ENCODE measurements at places on chromosomes 16 and 17.

GRCh38 chr17:4313221-4314114, 49.7 kb upstream of the ANKFY1 start:
- DNase-seq = no peak

GRCh38 chr16:14487579-14487978, 142.5 kb downstream of the PARN start:
- no peak for DNase-seq

GRCh38 chr17:81983639-81984373, 6.4 kb downstream of the ASPSCR1 start:
- DNase-seq = no peak

GRCh38 chr16:55570159-55570558, 3.7 kb downstream of the CAPNS2 start:
- no peak for DNase-seq

- peak; percentile 88 for DNase-seq
Measured at GRCh38 chr17:7214300-7215135, 5.1 kb downstream of the DLG4 start.

DNA sequence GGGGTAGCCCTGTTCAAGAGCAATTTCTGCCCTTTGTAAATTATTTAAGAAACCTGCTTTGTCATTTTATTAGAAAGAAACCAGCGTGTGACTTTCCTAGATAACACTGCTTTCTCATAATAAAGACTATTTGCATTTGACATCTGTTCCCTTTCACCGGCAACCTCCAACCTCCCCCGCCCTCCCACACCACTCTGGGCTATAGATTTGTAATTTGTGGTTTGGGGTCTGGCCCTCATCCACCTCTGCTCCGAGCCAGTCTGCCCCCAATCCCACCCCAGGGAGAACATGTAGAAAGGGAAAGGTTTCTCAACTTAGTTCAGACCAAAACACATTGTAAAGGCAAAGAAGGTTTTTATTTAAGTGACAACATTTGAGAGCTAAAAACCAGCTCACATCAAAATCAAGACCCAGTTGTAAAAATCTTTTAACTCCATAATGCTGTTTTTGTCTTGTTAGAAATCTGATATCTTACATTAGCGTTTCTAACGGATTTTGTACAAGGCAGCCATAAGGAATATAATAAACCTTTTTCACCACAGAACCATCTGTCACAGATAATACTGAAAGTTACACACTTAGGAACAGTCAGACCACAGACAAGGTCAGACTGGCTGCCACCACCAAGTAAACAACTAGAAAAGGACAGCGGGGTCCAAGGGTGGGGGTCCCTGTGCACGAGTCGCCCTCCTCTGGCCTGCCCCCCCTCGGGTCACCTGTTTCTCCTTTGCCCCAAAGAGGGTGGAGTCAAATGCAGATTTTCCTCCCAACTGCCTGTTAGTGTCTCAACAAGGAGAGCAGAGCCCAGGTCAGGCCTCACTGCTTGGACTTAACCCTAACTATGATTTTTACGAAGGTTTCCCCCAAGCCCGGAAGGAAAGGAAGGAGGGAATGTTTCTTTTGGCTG, 6.9 kb downstream of the PIMREG start:
- no peak for DNase-seq

DNA sequence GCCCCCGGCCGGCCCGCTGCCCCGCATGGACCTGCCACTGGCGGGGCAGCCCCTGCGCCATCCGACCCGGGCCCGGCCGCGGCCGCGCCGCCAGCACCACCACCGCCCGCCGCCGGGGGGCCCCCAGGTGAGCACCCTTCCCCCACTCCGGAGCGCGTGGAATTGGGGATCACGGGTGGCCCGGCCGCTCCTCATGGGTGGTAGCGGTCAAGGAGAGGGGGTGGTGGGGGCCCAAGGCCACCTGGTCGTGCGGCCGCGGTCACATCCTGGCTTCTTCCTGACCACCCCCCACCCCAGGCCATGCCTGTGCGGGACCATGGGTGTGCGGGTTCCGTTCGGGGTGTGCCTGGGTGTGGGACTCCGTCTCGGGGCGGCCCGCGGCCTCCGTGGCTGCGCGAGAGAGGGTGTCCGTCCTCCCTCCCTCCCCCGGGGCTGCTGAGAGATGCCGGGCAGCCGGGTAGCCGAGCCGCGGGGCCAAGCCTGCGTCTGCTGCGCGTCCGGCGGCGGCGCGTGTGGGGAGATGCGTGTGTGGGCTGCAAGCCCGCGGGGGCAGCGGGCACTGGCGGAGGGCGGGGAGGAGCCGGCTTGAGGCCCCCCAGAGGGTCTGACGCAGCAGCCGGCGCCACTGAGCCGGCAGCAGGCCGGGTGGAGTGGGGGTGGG, 6.8 kb downstream of the ACD start:
- DNase-seq = no peak

DNA sequence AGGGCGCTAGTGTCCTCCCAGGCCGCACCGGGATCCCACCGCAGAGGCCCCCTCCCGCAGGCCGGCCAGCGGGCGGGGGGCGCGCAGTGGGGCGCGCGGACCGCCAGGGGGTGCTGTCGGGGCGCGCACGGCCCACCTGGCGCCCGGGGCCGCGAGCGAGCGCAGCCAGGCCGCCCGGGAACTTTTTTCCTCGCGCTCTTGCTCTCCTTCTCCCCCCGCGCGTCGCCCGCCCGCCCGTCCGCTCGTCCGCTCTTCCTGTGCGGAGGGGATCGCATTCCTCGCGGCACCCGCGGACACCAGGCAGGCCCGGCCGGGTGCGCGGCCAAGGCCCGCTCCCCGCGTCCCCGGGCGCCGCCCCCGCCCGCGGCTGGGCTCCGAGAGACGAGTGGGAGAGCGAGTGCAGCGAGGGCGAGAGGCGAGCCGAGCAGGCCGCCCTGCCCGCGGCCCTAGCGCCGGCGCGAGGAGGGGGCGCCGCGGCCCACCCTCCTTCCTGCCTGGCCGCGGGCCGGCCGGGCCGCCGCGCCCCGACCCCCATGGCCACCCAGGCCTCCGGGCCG, at the start of gene RAI1:
Gene RAI1, plus strand, starts transcription at position 272 of the 557 bp plus-strand sequence. CDS start 111,491 bp downstream, outside the sequence.
- DNase-seq = peak; percentile 67

- DNase-seq = peak; percentile 83
Measured at GRCh38 chr17:49823614-49824013, 24.3 kb downstream of the TAC4 start.

DNA sequence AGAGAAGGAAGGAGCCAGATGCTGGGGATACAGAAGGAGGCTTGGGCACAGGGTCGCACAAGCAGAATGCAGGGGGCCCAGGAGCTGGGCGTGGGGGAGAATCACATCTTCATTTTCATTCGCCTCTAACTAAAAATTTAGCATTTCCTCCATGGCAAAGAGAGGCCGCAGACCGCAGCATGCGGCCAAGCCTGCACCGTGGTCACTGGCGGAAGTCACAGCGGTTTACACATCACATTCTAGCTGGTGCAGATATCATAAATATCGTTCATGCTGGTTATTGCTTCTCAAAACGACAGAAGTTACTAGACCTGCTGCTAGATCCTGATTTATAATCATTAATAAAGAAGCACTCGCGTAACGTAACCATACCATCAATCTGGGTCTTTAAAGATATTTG, 162.0 kb downstream of the NTN1 start:
- DNase-seq = no peak

DNA sequence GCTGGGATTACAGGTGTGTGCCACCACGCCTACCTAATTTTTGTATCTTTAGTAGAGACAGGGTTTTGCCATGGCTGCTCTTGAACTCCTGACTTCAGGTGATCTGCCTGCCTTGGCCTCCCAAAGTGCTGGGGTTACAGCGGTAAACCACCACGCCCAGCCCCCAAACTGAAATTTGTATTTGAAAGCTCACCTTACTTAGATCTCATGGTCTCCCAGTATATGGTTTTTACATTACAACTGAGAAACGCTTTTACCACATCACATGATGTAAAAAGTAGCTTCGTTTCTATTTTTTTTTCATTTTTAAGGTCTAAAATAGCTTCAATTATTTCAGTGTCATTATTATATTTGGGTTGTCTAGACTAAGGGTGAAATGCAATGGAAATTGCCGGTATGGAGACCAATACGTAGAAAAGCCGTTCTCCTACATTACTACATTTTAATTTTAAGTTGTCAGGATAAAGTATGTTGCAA, 93.3 kb downstream of the BCAS3 start:
- DNase-seq = no peak

DNA sequence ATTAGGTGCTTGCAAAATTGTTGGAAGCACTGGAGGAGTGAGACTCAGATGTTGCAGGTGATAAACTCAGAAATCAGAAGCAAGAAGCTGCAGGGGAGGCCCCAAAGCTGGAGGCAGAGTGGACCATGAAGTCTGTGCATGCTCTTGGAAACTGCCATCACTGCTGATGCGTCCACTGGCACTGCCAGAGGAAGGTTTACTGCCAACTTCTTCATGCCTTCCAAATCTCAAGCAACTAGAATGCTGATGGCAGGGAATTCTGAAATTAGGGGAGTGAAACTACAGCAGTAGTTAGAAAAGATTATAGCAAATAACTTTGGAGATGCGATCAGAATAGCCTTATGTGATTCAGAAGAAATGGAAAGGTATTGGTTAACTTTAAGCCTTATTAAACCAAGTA, 277.1 kb upstream of the SDK2 start:
- no peak for DNase-seq

- no peak for DNase-seq
Measured at GRCh38 chr17:74252211-74252610, 21.8 kb upstream of the DNAI2 start.

DNA sequence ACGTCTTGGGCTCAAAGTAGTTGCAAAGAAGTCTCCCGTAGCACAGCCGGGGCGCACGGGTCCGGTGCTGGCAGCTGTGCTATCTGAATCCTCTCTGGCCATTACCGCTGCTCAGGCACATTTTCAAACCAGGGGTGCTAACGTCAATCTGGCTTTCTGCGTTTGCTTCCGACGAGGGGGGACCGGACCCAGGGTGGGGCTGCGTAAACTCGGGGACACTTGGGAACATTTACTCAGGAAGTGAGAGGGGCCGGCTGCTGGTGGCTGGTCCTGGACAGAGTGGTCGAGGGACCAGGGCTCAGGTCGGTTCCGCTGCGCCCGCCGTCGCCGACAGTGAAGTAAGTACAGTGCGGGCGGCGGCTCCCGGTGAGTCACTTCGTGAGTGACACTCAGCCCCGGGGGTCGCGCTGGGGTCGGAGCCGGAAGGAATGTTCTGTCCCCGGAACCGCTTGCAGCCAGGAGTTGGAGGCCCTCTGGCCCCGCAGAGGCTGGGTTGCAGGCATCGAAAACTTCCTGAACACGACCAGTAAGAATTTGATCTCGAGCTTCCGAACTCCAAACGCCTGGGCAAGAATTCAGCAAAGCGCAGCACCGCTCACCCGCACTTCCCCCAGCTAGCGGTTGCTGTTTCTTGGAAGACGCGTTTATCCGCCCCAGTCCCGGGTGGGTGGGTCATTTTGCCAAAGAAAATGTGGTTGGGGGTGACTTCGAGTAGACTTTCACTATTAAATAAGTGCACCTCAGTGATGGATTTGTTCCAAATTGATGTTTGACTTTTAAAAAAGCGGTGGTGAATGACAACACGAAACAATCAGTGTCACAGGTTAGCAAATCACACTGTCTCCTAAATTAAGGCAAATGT, 1.4 kb upstream of the HS3ST3B1 start:
- DNase-seq = peak; percentile 60

- DNase-seq = no peak
Measured at GRCh38 chr16:66287926-66288325, 78.6 kb upstream of the CDH5 start.

DNA sequence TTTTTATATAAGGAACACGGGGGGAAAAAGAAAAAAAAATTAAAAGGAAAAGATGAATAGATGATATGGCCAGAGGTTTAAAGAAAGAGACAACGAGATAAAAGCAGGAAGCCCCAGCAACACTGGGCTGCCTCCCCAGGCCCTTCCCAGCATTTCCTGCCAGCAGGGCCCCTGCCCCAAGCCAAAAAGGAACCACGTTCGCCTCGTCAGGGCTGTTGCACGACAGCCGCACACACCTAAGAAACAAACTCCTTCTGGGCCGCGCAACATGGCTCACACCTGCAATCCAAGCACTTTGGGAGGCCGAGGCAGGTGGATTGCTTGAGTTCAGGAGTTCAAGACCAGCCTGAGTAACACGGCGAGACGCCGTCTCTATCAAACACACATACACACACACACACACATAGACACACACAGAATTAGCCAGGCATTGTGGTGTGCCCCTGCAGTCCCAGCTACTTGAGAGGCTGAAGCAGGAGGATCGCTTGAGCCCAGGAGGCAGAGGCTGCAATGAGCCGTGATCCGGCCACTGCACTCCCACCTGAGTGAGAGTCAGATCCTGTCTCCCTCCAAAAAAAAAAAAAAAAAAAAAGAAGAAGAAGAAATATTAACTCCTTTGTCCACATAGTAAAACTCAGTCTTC, 83.0 kb downstream of the ANKRD11 start:
- no peak for DNase-seq

GRCh38 chr16:30764086-30764485, 2.0 kb downstream of the RNF40 start:
- DNase-seq = no peak

DNA sequence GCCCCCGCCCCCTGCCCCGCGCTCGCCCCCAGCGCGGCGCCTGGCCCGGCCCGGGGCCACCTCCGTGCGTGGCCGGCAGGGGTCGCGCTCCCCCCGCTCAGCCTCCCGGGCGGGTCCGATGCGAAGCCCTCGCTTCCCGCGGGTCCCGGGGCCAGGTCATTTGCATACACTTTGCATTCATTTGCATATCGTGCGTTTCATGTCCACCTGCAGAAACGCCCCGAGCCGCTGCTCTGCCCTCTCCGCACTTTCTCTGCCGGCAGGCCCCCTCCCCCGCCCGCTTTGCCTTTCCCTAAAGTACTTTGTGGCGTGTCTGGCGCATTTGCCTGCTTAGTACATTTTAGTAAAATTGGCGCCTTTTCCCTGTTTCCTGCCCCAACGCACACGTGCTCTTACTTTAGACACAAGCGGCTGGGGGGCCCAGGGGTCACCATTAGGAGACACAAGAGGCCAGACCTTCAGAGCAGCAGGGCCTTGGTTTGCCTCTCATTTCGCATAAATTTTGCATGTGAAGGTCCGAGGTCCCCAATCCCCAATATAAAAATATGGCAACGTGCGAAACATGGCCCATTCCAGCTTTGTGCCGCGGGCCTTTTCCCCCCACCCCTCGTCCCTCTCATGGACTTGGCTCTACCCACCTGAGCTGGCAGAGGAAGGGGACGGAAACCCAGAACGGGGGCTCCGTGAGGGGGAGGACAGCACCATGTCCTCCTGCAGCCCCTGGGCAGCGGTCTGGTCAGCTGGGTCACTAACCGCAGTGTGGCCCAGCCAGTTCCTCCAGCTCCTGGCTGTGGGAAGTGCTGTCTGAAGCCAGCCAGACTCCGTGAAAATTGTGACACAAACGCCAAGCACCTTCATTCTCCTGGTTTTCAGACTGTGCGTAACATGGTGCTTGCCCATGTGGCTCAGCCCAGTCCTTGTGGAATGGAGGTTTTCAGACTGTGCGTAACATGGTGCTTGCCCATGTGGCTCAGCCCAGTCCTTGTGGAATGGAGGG, 34.8 kb downstream of the CBFA2T3 start:
- DNase-seq = no peak

GRCh38 chr16:84082835-84083569, 33.7 kb downstream of the MBTPS1 start:
- DNase-seq = no peak

GRCh38 chr16:14398014-14398717, 231.9 kb downstream of the PARN start:
- DNase-seq = no peak

- no peak for DNase-seq
Measured at GRCh38 chr17:78263063-78263735, 31.8 kb downstream of the TMEM235 start.

GRCh38 chr17:67982034-67982640, 14.1 kb downstream of the C17orf58 start:
- no peak for DNase-seq
